ENCODE measurements at places on chromosomes 11 and 22.

- no peak for DNase-seq
Measured at GRCh38 chr11:27002838-27003237, 8.9 kb downstream of the FIBIN start.

GRCh38 chr11:2529173-2529572, 84.4 kb downstream of the KCNQ1 start:
- DNase-seq, result no peak

DNA sequence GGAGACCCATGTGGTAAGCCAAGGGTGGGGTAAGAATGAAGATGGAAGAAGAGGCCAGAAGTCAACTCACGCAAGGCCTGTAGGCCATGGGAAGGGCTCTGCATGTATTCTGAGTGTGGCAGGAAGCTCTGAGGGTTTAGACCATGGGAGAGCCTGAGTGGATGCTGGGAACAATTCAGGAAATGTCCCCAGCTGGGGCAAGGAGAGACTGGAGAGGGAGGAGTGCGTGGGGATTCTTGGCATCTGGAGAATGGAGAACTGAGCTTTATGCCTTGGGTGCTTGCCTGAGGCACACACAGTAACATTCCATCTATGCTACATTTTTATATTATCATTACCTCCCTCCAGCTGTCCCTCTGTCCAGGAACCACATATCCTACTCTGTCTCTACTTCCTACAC, 50.4 kb upstream of the CD82 start:
- DNase-seq, result peak; percentile 67

- DNase-seq, result no peak
Measured at GRCh38 chr11:8017071-8017470, 29.9 kb downstream of the EIF3F start.
